ENCODE measurements at places on chromosomes 1 and 21. TPM values are rescaled to one million over a fixed set of nuclear protein-coding genes. Genes with fewer than 3 reads are reported as not detected.

DNA sequence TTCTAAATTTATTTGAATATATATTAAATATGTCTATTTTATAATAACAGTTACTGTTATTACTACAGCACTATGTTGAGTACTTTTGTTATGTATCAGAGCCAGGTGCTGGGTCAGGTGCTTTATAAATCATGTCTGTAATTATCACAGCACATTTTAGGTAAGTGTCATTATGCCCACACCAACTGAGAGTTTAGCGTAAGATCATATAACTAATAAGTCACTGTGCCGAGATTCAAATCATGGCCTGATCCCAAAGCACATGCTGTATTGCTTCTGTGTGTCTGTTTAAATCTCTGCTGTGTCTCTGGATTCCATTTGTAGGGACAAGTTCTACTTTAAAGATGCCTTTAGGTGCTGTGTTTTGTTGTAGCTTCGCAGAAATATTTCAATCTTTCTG, 1.9 kb downstream of the GPSM2 start:
- DNase-seq = no peak

- DNase-seq = no peak
These were observed 40.1 kb downstream of the CD2 start for GRCh38 chr1:116794371-116794770.

IL22RA1 gene
- total RNA-seq = 0.08 TPM

DNA sequence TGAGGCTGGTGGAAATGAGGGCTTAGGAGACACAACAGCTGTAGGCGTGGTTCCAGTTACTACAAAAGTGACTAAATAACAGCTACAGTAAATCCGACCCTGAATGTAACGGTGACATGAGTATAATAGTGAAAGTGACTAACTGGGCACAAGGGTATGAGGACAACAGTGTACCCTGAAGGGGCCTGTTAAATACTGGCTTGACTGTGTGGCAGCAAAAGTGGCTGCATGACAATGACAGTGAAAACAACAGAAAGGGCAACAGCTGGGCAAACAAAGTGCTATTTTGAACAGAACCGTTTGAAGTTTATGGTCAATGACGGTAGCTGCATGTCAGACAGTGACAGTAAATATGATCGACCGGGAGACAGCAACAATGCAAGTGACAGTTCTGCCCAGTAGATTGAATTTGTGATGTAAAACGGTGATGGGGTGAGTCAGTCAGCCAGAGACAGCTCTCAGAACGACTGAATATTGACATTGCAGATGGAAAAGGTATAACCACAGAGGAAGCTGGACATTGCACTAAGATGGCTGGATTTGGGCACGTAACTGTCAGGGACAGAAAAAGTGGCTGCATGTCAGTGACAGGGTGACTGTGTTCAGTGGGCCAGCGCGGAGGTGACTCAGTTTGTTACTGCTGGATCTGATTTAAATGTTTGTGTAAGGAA, 1.2 kb upstream of the ZBTB40 start:
- DNase-seq = no peak

S100A14 gene
- not detected for total RNA-seq
